Effector CD4-positive, alpha-beta T cell (primary cell): ENCODE measurements at places on chromosomes 7 and 10.

DNA sequence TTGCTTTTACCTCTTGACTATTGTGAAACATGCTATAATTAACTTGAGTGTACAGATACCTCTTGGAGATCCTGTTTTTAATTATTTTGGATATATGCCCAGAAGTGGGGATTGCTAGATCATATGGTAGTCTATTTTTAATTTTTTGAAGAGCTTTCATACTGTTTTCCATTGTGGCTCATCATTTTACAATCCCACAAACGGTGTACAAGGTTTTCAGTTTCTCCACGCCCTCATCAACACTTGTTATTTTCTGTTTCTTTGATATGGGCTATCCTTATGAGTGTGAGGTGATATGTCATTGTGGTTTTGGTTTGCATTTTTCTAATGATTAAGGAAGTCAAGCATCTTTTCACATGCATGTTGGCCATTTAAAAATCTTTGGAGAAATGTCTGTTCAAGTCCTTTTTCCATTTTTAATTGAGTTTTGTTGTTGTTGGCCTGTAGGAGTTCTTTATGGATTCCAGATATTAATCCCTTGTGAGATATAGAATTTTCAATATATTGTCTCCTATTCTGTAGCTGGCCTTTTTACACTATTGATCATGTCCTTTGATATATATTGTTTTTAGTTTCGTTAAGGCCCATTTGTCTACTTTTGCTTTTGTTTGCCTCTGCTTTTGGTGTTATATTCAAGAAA lies 7.5 kb downstream of the AGK start:
- DNase-seq, result no peak

DNA sequence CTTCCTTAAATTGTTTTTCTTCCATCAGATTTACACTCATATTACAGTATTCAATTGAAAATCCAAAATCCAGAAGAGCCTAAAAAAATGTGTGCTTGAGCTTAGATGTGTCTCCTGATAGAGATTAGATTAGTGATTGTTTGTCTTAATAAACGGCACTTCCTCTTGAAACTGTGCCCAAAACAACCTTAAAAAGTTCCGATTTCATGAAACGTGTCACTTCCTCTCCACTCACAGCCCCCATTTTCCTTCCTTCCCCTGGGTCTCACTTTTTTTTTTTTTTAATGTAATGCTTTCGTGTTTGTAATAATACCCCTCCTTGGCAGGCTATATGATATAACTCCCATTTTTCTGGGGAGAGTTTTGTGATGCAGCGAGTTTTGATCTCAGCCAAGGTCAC lies 114.8 kb upstream of the ADO start:
- no peak for DNase-seq

DNA sequence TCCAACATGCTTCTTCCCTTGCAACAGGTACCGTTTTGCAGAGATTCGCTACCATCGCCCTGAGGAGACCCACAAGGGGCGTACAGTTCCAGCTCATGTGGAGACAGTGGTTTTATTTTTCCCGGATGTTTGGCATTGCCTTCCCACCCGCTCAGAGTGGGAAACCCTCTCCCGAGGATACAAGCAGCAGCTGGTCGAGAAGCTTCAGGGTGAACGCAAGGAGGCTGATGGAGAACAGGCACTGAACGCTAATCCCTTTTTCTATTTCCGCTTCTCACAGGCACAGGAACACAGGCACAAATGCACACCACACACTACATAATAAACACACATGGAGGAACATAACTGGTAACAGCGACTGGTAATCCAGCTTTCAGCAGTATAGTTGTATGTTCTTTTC lies 35.2 kb downstream of the CCAR1 start:
- DNase-seq, result no peak

- DNase-seq, result no peak
These were observed 694.9 kb upstream of the LRRN3 start for GRCh38 chr7:110396021-110396420.

DNA sequence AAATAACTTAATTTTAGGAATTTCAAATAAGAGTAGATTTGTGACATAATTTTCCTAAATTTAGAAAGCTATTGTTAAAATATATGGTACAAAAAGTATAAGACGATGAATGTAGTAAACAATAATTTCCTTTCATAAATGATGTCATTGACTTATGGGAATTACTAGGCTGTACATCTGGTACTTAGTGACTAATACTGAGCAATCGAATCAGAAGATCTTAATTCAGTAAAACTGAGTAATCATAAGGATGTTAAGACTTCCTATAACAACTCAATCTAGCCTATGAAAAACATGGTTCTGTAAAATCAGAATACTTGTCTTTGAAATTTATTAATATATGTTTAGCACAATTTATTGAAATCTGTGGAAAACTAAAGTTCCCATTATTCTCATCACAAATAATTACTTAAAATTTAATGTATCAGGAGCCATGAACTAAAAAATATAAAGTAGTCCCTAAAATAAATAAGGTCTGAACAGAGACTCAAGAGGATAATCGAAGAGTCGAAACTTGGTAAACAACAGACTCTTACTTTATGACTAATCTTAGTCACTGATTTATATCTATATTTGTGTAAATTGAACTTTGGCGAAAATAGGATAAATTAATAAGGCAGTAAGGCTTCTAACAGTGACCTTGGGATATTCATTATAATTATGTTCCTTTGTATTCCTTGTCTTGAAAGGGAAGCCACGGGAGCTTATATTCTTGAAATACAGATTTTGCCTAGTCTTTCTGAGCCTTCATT lies 142.1 kb downstream of the HGF start:
- DNase-seq, result no peak

GRCh38 chr10:6990891-6991290 lies 410.8 kb upstream of the PRKCQ start:
- no peak for DNase-seq

DNA sequence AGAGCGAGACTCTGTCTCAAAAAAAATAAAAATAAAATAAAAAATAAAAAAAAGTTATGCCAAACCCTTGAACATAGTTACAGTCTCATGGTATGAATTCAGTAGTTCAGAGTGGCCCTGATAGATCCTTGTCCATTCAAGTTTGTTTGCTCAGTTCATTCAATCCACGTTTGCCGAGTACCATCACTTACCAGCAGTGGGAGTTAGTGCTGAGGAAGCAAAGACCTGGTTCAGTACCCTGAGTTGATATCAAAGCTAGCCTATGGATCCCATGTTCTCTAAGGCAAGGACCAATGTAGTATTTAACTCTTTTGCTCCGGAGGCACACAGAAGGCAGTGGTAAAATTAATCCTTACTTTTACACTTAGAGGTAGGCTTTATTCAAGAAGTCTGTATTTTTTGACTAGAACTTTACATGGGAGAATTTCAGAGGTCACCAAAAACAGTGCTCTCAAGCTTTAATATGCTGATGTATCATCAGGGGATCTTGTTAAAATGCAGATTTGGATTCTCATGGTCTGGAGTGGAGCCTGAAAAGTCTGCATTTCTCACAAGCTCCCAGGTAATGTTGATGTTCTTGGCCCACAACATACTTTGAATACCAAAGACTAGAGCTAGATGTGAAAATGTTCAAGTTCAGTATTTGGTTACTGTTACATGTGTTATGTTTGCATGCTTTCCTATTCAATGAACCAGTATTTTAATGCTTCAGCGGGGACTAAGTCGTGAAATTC lies 38.1 kb upstream of the HBP1 start:
- DNase-seq, result no peak

- DNase-seq, result no peak
These were observed 803 bp upstream of the STK31 start for GRCh38 chr7:23709081-23709750.

DNA sequence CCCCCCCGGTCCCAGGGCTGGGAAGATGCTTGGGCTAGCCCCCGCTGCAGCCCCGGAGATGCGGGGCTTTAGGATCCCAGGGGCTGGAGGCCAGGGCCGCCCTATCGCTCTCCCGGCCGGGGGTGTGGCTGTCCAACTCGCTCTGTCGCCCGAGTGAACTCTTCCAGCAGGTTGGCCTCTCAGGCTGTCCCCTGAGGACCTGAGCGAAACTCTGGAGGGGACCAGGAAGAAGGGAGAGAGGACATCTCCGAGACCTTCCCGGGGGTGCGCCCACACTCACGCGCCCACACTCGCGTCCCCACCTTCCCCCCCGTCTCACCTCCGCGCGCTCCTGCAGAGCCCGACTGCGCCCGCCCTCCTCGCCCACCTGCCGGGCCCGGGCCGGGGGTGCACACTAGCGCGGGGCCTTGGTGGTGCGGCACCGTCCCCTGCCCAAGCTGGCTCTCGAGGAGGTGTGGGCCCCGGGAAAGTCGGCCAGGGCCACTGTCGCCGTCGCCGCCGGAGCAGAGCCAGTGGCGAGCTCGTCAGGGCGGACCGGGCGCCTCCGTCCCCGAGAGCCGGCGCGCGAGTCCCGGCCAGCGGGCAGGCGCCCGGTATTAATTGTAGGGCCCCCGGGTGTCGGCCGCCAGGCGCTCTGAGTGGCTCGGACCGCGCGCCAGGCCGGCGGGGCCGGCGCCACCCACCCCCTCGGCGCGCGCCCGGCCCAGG lies 101.7 kb upstream of the SVIL start:
- peak; percentile 3 for DNase-seq

DNA sequence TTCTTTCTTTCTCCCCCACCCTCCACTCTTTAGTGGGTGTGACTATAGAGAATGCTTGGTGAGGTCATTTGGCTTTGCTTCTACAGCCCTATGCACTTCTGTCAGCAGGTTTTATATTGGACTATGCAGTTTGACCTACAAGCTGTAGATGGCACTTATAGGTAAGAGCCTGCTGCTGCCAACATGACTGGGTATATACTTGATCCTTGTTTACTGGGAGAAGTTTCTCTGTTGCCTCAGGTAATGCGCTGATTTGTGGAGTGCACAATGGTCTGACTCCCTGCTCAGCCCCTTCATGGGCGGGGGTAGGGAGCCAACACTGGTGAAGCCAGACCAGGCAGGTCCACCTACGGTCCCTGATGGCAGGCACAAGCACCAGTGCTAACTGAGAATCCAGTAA lies 33.7 kb upstream of the C7orf33 start:
- DNase-seq, result no peak

- DNase-seq, result no peak
These were observed 39.2 kb downstream of the ADAM12 start for GRCh38 chr10:126349101-126349500.

DNA sequence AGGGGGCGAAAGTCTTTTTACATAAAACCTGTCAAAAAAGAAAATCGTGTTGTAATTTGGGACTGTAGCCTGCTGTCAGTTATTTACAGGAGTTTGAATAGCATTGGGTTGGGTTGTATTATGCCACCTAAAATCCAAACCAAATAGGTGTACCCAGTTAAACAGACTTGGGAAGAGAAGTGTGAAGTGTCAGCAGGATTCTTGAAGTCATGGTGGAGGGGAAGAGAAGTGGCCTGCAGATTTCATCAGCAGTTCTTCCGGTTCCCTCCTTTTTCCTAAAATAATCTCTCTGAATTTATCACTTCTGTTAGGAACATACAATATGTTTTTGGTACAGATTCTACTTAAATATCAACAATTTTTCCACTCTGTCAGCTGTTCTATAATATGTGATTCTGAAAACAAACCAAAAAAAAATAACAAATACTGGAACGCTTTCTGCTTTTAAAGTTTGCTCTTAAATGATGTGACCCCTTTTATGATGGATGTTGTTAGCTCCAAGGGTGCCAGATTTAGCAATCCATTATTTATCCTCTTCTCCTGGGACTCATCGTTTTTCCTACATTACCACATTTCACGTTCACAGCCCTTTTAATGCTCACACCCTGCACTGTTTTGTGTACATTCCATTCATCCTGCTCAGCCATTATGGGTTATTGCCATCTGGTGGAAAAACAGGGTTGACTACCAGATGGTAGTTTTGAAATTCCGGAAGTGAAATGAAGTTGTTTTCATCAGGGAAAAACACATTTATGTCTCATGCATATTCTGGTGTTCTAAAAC lies 18.7 kb upstream of the ARHGAP12 start:
- DNase-seq, result no peak

- DNase-seq, result no peak
These were observed 470.8 kb upstream of the ZMIZ1 start for GRCh38 chr10:78597796-78598555.

DNA sequence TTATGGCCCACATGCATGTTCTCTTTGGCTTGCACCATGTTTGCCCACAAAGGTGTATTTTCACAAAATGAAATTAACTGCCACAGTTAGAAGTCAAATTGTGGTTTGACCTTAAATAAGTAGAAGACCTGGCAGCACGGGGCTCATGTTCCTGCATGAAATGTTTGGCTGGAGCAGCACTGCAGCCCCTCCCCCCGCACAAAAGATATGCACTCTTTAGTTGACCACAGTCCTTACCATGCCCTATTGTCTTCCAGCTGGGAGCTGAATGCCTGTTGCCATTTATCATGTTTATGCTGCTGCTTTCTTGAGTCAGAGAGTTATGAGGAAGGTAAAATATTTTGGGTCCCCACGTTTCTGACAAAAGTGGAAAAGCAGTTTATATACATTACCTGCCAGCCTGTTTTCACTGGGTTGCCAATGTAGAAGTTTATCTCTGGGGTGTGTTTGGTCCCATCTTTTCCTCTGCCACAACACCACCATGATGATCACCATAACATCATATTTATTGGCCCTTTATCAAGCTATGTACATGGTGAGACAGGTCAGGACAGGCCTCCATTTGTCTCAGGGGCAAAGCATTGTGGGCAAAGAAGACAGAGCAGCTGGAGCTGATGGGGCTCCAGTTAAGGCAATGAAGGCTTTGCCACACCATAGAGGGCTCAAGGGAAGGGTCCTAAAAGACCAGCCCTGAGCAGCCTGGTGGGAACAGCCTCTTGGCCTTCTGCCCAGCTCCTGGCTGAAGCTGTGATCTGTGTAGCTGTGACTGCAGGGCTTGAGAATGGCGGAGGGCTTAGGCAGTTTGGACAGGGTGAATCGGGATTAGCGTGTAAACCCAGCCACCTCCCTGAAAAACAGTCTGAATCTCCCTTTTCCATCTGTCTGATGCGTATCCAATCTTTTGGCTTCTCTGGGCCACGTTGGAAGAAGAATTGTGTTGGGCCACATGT lies 5.4 kb downstream of the PRF1 start:
- no peak for DNase-seq

- no peak for DNase-seq
These were observed 4.3 kb downstream of the ELFN1 start for GRCh38 chr7:1674161-1675035.

GRCh38 chr7:134949171-134949570 lies 37.1 kb upstream of the AGBL3 start:
- DNase-seq, result no peak

DNA sequence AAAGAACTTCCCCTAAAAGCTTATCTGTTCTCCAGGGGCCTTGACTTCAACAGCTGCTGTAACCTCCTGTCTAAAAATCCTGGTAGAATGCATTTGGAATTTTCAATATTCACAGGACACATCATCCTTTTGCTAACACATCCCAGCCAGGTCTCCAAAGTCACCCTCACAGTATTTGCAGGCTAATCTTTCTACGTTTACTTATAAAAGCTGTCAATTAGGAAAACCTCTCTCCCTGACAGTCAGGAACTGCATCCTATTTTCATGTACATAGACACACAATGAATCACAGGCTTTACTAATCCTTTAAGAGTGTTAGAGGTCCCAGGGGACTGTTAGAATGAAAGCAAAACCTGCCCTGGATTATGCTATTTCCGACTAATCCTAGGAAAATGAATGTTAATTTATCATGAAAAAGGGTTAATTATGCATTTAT lies 102.2 kb downstream of the GFRA1 start:
- DNase-seq, result no peak

GRCh38 chr7:34550996-34551395 lies 107.0 kb upstream of the NPSR1 start:
- DNase-seq, result no peak
